Stimulated activated CD8-positive, alpha-beta memory T cell treated with anti-CD3 and anti-CD28 coated beads, Interleukin-4, amount 100 ng/mL, for 24 hours (primary cell): ENCODE measurements at places on chromosomes 12 and 14.

DNA sequence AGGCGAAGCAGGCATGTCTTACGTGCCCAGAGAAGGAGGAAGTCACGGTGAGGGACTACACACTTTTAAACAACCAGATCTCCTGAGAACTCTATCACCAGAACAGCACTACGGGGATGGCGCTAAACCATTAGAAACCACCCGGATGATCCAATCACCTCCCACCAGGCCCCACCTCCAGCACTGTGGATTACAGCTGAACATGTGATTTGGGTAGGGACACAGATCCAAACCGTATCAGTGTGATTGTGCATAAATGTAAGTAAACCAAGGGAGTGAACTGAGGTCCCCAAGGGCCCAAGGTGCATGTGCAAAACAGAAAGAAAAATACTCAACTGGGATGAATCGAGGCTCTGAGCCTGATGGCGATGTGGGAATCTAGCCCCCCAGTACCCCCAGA is 134.2 kb downstream of the DICER1 start:
- no peak for DNase-seq

GRCh38 chr12:130806574-130806973 is 32.5 kb downstream of the STX2 start:
- no peak for DNase-seq

- DNase-seq = no peak
These were observed at the start of gene RFX4 for GRCh38 chr12:106582641-106583230. Gene RFX4 (plus strand): TSS chr12:106583004. CDS start chr12:106583321, 317 bp downstream.

DNA sequence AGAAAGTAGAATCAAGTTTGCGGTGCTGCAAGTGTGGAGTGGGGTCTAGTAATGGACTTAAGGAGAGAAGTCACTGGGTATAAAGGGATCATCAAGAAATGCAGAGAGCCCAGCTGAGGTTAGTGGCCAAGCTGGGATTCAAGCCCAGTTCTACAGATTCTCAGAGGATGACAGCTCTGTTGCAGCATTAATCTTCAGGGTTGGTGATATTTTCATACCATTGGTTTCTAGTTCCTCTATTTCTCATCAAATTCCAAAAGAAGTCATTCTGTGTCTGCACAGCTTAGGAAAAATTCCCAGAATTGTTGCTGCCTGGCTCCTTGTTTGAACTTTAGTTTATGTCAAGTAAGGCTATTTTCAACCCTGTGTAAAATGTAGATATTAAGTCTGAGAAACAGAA is 169.5 kb upstream of the NTF3 start:
- no peak for DNase-seq

- DNase-seq = no peak
These were observed 19.7 kb downstream of the FOS start for GRCh38 chr14:75298187-75298965.

GRCh38 chr14:61145034-61145902 is 135.9 kb downstream of the TMEM30B start:
- DNase-seq = no peak

DNA sequence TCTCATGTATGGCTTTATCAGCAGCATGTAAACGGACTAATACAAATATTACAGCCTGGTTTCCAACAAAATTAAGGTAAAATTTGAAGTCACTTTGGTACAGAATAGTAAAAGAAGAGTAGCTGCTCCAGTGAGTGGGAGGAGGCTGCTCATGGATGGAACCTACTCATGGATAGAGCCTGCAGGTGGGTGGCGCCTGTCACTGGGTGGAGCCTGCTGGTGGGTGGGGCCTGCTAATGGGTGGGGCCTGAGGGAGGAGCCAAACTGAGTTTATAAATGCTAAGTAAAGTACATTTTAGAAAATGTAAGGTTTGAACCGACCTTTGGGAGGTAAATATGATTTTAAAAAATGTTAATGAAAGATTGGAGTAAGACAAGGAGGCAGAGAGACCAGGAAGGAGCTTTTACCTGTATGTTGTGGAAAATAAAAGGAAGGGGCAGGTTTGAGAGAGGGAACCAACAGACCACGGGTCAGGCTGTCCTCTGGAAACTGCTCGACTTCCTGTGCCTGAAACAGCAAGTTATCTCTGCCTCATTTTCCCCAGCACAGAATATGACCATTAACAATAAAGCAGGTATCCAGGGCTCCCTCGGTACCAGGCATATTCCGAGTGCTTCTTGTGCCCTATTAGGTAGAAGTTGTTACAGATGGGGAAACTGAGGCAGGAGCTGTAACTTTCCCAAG is 55.9 kb upstream of the SEL1L start:
- DNase-seq = no peak

- no peak for DNase-seq
These were observed 17.4 kb upstream of the COL2A1 start for GRCh38 chr12:48021485-48022179.

DNA sequence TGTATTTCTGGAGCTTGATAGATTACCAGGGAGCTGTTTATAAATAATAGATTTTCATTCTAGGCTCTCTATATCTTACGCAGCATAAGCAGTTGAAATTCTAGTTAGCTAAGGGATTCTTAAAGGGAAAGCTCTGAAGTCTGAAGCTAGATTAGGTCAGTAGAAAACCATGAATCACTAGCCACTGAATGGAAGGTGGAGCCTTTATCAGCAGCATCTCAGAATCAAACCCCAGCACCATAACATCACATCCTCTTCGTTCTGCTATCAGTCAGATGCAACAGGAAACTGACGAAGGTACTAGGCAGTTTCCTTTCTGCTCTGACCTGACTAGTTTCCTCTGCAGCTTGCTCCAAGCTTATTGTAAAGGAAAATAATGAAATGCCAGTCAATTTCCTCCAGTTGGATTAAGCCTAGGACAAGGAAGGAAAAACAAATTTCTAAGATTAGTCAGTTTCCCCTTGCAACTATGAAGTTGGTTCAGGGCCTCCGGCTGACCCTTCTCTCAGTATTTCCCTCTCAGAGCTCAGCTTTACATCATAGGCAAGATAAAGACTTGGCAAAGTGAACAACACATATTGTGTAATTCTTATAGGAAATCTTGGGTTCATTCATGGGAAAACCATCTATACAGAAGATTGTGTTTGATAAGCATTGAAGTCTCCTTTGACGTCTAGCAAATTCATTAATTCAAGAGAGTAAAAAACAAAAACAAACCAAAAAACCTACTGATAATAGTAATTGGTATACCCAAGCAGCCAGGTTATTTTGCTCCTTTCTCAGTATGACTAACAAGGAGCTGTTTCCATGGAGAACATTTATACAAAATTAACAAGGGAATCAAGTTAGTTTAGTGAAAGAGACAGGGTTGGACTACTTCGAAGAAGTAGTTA is 43.4 kb upstream of the CFAP54 start:
- no peak for DNase-seq

DNA sequence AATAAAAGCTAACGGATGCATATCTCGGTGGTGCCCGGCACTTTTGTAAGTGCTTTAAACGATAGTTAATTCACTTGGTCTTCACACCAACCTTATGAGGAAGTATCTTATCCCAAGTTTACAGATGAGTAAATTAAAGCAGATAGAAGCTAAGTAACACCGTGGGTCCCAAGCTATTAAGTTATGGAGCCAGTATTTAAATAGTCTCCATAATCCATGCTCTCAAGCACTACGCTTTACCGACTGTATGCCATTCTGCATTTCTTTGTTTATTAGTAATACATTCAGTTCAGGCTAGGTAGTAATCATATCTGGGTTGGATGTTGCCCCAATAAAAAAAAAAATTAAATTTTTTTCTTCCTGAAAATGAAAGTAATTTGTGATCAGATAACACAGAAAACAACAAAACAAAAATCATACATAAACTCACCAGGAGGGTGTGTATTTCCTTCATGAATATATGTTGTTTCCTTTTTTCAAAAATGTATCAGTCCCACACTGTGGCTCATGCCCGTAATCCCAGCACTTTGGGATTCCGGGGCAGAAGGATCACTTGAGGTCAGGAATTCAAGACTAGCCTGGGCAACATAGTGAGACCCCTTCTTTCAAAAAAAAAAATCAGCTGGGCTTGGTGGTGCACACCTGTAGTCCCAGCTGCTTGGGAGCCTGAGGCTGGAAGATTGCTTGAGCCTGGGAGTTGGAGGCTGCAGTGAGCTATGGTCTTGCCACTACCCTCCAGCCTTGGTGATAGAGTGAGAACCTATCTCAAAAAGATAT is 1.4 kb upstream of the M6PR start:
- DNase-seq = no peak

DNA sequence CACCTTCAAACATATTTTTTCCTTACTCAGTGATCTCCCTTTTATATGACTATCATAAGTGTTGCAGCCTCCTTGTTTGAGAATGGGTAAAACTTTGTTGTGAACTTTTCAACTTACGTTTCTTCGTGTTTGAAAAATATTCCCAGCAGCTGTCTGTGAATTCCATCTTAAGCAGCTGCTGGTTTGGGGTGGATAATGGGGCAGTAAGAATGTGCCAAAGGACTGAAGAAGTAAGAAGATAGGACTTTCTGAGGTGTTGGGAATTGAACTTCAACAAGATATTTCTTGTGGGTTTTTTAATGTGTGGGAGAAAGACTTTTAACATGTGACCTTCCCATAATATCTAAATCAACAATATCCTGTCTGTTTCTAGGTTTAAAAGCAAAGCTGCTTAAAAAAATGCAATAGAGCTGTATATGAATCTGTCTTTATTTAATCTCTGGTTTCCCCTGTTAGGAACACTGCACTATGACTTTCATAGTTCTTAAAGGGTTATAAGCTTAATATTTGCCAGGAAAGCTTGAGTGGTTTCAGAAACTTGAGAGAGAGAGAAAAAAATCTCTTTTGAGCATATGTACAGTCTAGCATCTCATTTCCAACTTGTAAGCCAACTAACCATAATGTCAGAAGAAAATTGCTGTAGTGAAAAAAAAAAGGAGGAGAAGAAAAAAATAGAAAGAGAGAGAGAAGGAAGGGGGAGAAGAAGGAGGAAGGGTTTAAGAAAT is 1659.2 kb upstream of the FLRT2 start:
- no peak for DNase-seq

GRCh38 chr14:99716850-99717681 is 33.0 kb downstream of the CYP46A1 start:
- DNase-seq = no peak

DNA sequence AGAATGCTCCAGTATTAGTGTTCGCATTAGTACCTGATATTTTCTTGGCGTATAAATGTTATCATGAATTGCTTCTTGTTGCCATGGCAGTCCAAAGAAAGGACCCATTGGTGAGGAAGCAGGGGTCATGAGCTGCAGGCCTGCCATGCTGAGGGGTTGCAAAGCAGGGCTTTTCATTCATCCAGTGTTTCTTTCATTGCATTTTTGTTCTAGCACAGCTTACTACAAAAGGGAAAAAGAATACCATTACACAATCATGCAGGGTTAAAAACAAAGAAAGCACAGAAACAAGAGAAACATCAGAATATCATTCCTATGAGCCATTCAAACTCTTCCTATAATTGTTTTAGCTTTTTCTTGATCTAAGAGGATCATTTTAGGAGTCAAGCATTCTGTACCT is 24.0 kb downstream of the DICER1 start:
- no peak for DNase-seq

DNA sequence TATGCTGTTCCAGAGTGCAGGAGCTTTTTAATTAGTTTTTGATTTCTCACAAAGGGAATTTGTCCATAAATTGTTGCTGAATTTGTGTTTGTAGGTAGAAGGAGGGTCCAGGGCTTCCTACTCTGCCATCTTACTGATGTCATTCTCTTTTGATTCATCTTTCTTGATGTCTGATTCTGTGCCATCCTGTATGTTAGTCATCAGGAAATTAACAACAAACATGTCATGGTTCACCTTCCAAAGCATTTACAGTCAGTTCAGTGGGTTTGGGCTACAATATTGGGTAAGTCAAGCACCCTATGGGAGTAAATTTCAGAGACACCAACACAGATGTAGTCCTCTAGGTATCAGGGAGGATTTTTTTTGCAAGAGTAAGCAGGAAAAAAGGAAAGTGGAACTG is 135.2 kb upstream of the SLC38A2 start:
- no peak for DNase-seq

DNA sequence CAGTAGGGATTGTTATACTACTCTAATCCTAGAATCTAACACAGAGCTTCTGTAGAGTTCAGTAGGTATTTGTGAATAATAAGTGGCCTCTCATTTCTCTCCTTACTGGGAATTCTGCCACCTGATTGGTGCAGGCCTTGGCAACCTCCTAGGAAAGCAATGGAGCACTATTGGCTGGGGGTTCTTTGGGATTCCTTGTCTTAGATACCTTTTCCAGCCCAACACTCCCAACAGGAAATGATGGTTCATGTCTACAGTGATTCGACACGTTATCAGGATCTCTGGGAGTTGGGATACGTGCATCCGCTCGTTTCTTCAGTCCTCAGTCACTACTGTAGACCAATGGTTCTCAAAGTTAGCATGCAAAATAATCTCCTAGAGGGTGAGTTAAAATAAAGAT is 67.4 kb downstream of the ELK3 start:
- no peak for DNase-seq

- no peak for DNase-seq
These were observed 4.9 kb upstream of the KIF26A start for GRCh38 chr14:104133496-104133895.

GRCh38 chr14:90573385-90574105 is 176.7 kb downstream of the CALM1 start:
- no peak for DNase-seq

DNA sequence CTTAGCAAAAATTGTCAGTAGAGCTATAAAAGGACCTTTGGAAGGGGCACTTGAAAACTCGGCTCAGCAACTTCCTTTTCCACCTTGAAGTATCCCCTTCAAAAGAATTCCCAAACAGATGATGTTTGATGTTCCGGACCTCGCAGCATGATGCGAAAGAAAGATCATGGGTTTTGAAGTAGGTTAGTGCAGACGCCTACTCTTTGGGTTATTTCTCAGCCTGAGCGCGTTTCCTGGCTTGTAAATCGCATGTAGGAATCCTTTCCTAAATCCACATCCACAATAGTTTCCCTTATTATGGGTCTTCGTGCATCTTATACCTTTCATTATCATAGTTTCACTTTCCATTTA is 584 bp upstream of the NEDD1 start:
- DNase-seq = no peak

DNA sequence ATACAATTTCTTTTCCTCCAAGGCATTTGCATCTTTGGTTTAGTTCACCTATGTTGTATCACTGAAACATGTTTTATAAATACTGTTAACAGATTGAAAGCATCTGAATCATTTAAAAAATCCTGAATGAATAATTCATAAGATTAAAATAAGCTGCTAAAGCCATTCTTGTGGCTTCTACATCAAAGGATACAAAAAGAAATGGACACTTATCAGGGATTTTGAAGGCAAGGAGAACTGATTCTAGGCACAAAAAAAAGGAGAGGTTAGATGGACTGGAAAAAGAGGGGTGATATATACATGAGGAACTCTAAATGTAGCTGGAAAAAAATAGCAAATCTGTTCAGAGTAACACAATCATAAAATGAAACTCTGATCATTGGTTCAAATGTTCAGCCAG is 5.8 kb upstream of the OVCH1 start:
- no peak for DNase-seq

GRCh38 chr14:22122227-22122818 is 448.7 kb upstream of the OR4E1 start:
- no peak for DNase-seq

GRCh38 chr14:59389936-59390335 is 75.2 kb downstream of the GPR135 start:
- DNase-seq = no peak

GRCh38 chr12:9902539-9903228 is 21.4 kb downstream of the KLRF2 start:
- no peak for DNase-seq

GRCh38 chr14:41167040-41167439 is 439.6 kb upstream of the LRFN5 start:
- no peak for DNase-seq
